ENCODE measurements at places on chromosomes 12 and 14.
A peak's percentile ranks its signal among the peaks of the same experiment; 100 is the strongest.

GRCh38 chr12:110037315-110037714 lies 11.0 kb downstream of the C12orf76 start:
- no peak for DNase-seq

DNA sequence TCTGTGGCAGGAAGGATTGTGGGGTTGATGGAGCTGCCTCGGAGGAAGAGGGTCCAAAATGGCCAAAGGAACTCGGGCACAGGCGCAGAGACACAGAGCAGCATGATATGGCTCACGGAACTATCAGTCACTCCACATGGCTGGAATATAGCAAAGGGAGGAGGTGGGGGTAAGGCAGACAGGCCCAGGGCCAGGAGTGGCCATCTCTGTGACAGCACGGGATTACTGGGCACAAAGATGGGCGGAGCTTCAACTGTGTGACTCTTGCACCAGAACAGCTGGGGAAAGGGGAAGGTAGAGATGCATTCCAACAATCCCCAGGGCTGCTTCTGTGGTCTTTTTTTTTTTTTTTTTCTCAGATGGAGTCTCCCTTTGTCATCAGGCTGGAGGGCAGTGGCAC lies 24.8 kb upstream of the EML1 start:
- DNase-seq: no peak

GRCh38 chr12:23543767-23544166 lies 405.7 kb downstream of the SOX5 start:
- DNase-seq: no peak

- DNase-seq: peak; percentile 32
Observed at GRCh38 chr14:32224737-32225377, 21.8 kb upstream of the RNU6-8 start.

GRCh38 chr12:66599816-66600215 lies 79.1 kb downstream of the GRIP1 start:
- DNase-seq: no peak

GRCh38 chr14:51295646-51296263 lies 55.7 kb downstream of the TMX1 start:
- no peak for DNase-seq

Measured in activated CD4-positive, alpha-beta T cell treated with anti-CD3 and anti-CD28 coated beads for 48 hours (primary cell).